ENCODE measurements at places on chromosomes 12 and 14. TPM values are rescaled to one million over a fixed set of nuclear protein-coding genes. Genes with fewer than 3 reads are reported as not detected.
A peak's percentile ranks its signal among the peaks of the same experiment; 100 is the strongest.

- no peak for DNase-seq
These were observed 263.0 kb upstream of the G2E3 start for GRCh38 chr14:30295980-30296379.

- DNase-seq = no peak
These were observed 645.6 kb upstream of the TMEM132C start for GRCh38 chr12:127621366-127621765.

GRCh38 chr14:21231020-21231652 lies 38.1 kb downstream of the HNRNPC start:
- DNase-seq = no peak

The YAF2 gene
- total RNA-seq = 14.3 TPM

DNA sequence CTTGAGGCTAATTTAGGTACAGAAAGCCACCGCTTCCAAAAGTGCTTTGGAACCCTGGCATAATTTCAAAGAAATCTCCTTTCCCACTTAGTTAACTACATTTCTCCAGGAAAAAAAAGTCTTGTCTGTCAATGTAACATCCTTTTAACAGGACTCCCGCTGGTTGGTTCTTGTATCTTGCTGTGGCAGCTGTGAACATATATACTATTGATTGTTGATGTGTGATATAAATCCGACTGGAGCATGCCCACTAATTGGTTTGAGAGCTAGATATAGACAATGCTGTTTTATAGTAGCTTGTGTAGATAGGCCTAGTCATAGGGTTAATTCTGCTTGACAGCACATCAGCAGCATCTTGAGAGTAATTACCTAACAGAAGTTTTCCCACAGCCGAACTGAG lies 89.6 kb downstream of the MSRB3 start:
- DNase-seq = no peak

DNA sequence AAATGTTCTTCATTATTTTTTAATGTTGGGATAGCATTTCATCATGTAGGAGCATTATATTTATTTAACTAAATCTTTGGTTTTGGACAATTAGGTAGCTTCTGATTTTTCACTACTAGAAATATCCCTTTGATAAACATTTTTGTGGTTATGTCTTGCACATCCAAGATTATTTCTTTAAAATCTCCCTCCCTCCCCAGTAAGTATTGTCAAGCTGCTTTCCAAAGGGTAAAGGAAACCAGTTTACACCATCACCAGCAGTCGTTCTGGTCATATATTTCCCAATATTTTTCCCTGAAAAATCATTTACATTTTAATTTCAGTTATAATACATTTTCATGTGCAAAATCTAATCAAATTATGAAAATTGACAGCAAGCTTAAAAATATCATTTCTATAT lies 11.1 kb downstream of the CD69 start:
- DNase-seq = no peak

GRCh38 chr12:78060186-78060585 lies 229.5 kb downstream of the NAV3 start:
- no peak for DNase-seq

GRCh38 chr14:78450669-78451318 lies 280.6 kb downstream of the NRXN3 start:
- DNase-seq = no peak

The TGM1 gene
- 26.1 TPM for total RNA-seq

GRCh38 chr12:123149501-123150274 lies 1.2 kb downstream of the PITPNM2 start:
- no peak for DNase-seq

The TRIP11 gene
- total RNA-seq = 41.9 TPM

GRCh38 chr12:92403210-92404175 lies 257.8 kb upstream of the BTG1 start:
- no peak for DNase-seq

The SCNN1A gene
- total RNA-seq = 10.2 TPM

The NPFF gene
- 0.59 TPM for total RNA-seq

DNA sequence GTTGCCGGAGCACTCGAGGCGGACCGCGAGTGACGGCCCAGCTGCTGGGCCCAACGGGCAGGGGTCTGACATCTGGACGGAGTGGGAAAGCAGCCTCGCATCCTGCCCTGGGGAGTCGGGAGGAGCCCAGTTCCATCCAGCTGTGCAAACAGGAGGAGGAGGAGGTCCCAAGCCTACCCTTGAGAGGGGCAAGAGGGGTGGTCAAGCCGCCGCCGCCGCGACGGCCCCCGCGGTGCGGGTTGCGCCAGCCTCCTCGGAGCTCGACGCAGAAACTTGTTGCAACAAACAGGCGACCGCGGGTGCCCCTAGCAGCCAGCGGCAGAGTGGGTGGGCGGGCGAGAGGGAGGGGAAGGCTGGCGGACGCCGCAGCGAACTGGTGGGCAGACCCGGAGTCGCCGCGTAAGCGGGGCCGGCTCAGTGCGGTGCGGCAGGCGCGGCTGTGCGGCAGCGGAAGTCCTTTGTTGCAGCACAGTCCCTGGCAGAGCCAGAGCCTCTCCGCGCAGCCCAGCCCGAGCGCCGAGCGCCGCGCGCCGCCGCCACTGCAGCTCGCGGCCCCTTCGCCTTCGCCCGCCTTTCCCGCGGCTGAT lies at the start of gene ZBTB1:
TSS of gene ZBTB1 (plus strand) at position 461 of the 587 bp plus-strand sequence. CDS start 16,735 bp downstream, outside the sequence.
- peak; percentile 82 for DNase-seq

DNA sequence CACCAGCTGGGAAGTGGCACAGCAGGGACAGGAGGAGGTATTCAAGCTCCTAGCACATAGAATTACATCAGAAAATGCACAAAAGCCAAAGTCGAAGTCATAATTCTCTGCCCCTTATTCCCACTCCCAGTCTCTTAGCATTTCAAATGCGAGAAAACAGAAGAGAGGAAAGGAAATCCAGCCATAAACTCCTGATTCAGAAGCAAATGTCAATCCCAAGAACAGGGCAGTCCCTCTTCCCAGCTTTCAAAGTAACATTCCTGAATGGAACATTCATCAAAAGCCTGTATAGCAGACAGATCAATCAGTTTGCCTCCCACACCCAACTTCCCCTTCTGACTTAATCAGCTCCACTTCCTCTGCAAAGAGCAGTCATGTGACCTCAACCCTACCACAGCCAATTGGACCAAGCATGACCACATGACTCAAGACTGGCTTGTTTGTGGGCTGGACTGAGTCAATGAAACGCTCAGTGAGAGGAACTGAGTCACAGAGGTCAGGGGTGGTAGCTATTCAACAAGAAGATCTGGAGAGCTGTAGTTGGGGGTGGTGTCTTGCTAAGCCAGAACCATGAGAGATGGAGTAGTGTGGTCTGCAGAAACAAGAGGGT lies 41.4 kb upstream of the TUNAR start:
- DNase-seq = no peak

The LRP1-AS gene
- total RNA-seq = not detected

- DNase-seq = no peak
These were observed 82.8 kb upstream of the BCL2L14 start for GRCh38 chr12:11987901-11988300.

DNA sequence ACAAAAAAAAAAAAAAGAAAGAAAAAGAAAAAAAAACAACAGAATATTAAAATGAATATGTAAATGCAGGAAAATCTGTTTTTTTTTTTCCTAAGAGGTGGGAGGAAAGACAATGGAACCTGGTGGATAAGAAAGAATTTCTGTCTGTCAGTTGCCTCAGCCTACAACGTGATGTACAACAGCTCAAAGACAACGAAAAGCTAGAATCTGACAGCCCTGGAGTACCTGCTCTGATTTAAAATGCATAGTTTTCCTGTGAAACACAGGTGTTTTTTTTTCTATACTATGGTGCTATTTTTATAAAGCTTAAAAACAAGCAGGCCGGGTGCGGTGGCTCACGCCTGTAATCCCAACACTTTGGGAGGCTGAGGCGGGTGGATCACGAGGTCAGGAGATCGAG lies 30.0 kb upstream of the ULK1 start:
- DNase-seq = no peak

The MAGOHB gene
- 27.0 TPM for total RNA-seq

Data from skin of body (tissue), 3 donors.